ENCODE measurements at places on chromosomes 5 and 9. TPM values are rescaled to one million over a fixed set of nuclear protein-coding genes. Genes with fewer than 3 reads are reported as not detected.

Gene PRR16
- polyA plus RNA-seq: 28.0 TPM

Gene NR5A1
- polyA plus RNA-seq: not detected

GRCh38 chr5:114362977-114363761, 1.3 kb downstream of the KCNN2 start:
- DNase-seq: no peak

GRCh38 chr9:92310562-92310961, 14.6 kb downstream of the NOL8 start:
- no peak for DNase-seq

GRCh38 chr9:7338586-7339281, 460.8 kb downstream of the DMAC1 start:
- DNase-seq: no peak

Gene TAF11L4
- polyA plus RNA-seq: not detected
